ENCODE measurements at places on chromosomes 1 and 21.

DNA sequence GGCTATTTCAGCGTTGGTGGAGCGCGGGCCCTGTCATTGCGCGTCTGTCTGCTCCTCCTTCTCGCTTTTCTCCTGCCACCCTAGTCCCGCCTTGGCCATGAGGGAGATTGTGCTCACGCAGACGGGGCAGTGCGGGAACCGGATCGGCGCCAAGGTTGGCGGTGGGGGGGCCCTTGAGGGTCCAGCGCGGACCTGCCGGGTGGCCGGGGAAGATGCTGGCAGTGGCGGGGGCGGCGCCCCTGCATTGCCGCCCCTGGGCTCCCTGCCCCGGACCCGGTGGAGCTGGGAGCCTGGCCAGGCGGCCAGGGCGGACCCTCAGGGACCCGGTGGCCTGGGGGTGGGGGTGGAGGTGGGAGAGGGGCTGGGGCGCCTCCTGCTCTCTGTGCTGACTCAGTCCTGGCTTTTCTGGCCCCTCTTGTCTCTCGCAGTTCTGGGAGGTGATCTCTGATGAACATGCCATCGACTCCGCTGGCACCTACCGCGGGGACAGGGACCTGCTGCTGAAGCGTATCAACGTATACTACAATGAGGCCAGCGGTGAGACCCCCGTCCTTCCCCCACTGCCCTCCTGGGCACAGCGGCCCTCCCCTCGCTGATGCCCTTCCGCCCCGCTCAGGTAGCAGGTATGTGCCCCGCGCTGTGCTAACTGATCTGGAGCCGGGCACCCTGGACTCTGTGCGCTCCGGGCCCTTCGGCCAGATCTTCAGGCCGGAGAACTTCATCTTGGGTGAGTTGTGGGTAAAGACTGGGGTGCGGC lies 58.3 kb upstream of the MAP1LC3C start:
- DNase-seq: no peak

GRCh38 chr1:201702936-201703335 lies 126.0 kb upstream of the IPO9 start:
- DNase-seq: no peak

DNA sequence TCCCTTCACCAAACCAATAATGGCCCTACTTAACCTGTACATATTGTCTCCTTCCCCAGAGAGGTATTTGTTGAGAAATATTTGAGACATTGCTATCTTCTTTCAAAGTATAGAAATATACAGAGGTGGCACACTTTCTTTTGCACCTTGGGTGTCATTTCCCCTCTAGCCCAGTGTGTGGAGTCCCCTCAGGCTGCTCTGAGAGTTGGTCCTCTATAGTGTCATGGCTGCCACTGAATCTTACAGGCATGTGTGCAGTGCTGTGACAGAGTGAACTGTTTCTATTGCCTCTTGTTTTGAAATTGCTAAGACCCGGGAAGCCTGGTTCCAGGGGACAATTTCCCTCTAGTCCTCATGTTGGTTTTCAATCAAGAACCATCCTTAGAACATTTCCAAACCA lies 140.2 kb upstream of the KCNJ6 start:
- DNase-seq: no peak

DNA sequence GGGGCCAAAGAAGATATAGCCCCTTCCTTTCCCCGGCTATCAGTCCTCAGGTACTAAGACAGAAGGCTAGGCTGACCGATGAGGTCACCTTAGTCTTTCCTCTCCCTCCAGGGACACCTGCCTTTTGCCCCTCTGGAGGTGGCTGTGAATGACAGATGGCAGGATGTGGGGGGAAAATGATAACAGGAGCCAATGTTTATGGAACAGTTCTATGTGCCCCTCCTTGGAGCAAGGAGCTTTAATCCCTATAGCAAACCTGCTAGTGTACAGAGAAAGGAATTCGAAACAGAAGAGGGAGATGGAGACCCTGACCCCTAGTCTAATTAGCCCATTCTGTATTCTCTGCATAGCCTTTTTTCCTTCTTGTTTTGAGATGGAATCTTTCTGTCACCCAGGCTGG lies 28.1 kb downstream of the SERINC2 start:
- no peak for DNase-seq

GRCh38 chr1:189211742-189212141 lies 1265.9 kb downstream of the BRINP3 start:
- no peak for DNase-seq

All from Right ventricle myocardium inferior (tissue), 1 donor.